Aorta (tissue), 5 donors: ENCODE measurements at places on chromosomes 1 and 21. TPM values are rescaled to one million over a fixed set of nuclear protein-coding genes. Genes with fewer than 3 reads are reported as not detected.

DNA sequence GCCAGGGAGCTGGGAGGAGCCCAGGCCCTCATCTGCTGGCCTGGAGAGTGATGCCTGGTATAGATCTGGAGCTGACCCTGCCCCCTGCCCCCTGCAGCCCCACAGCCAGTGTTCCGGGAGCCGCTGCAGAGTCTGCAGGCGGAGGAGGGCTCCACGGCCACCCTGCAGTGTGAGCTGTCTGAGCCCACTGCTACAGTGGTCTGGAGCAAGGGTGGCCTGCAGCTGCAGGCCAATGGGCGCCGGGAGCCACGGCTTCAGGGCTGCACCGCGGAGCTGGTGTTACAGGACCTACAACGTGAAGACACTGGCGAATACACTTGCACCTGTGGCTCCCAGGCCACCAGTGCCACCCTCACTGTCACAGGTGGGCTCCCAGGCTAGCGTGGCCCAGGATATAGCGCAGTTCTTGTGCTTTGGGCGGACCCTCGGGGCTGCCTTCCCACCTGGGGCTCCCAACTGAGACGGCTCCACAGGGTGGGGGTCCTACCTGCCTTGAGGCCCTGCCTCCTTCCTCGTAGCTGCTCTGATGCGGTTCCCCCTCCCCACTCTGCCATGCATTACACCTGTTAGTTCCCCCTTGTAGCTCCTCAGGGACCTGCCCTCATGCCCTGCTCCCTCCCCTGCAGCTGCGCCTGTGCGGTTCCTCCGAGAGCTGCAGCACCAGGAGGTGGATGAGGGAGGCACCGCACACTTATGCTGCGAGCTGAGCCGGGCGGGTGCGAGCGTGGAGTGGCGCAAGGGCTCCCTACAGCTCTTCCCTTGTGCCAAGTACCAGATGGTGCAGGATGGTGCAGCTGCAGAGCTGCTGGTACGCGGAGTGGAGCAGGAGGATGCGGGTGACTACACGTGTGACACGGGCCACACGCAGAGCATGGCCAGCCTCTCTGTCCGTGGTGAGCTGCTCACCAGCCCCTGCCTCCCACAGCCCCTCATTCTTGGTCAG lies 98.7 kb downstream of the OBSCN start:
- no peak overlapping the region for H3K4me3 ChIP-seq
- DNase-seq: peak; percentile 35
- H3K27ac ChIP-seq: no peak overlapping the region
- no peaks in the 10 kb centered on the region for H3K36me3 ChIP-seq
- H3K27me3 ChIP-seq: no peaks in the 10 kb centered on the region

Gene TNFSF18
- total RNA-seq: 0.36 TPM

- no peaks in the 10 kb centered on the region for H3K27me3 ChIP-seq
- no peak overlapping the region for H3K27ac ChIP-seq
- no peaks in the 10 kb centered on the region for H3K36me3 ChIP-seq
- no peak overlapping the region for H3K4me3 ChIP-seq
- no peak for DNase-seq
- H3K4me1 ChIP-seq: no peaks in the 10 kb centered on the region
Observed at GRCh38 chr1:81323862-81324261, 476.9 kb upstream of the ADGRL2 start.

DNA sequence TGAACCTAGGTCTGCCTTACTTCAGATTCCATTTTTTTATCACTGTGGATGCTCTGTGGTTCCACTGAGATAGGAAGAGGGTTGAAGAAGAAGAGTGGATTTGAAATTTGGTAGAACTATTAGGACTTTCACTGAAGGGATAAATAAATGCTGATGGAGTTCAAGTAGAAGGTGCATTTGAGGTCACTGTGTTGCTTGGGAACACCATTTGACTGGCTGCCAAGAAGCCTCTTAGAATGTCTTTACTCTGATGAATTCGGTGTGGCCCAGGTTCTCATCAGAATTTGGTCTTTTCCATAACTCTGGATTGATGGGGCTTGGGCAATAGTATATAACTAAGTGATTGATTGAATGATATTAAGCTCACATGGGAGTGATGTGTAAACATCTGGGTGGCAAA lies 11.9 kb downstream of the XPR1 start:
- H3K4me3 ChIP-seq: no peak overlapping the region
- H3K27me3 ChIP-seq: no peaks in the 10 kb centered on the region
- no peaks in the 10 kb centered on the region for H3K4me1 ChIP-seq
- DNase-seq: no peak
- H3K27ac ChIP-seq: no peak overlapping the region
- H3K36me3 ChIP-seq: no peaks in the 10 kb centered on the region

Gene RGS16
- 9.2 TPM for total RNA-seq

DNA sequence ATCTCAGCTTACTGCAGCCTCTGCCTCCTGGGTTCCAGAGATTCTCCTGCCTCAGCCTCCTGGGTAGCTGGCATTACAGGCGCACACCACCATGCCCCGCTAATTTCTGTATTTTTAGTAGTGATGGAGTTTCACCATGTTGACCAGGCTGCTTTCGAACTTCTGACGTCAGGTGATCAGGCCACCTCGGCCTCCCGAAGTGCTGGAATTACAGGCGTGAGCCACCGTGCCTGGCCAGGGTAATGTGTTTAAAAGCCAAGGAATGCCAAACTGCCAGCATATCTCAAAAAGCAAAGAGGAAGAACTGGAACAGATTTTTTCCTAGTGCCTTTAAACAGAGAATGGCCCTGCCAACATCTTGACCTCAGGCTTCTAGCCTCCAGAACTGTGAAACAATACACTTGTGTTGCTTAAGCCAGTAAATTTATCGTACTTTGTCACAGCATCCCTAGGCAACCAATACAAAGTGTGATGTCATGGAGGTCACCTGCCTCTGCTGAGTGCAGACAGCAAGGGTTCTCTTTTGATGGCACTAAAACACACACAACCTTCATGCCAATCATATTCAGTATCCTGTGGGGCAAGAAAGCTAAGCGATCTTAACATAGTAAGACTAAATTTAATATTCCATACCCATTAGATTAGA lies 858.3 kb upstream of the TMPRSS15 start:
- H3K36me3 ChIP-seq: no peaks in the 10 kb centered on the region
- DNase-seq: no peak
- H3K27me3 ChIP-seq: no peaks in the 10 kb centered on the region
- H3K27ac ChIP-seq: no peak overlapping the region
- H3K4me3 ChIP-seq: no peak overlapping the region
